ENCODE measurements at places on chromosomes 5 and 9.

DNA sequence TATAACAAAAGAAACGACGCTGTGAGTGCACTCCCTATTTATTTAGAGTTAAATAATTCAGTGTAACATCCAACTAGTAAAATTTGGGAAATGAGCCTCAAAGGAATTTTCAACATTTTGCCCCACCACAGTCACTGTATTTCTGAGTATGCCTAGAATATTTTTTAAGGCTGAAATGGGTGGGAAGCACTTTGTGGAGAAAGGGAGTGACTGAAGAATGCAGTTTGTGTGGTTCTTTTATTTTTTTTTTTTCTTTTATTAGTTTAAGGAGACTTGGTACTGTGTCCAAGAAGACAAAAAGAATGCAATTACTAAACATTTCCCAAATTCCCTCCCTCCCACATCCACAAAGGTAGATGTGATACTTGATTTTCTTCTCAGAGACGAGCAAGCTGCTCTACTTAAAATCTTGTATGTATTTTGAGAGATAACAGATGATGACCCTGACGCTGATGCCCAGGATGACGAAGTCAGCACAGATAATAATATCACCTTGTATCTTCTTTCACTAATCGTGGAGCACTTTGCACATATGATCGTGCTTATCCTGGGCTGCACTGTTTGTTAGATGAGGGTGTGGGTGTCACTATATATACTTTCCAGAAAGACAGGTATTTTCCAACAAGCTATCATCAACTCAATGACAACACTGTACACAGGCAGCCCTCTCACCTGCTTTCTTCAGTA, 586.3 kb downstream of the RAB3C start:
- no peak for DNase-seq

DNA sequence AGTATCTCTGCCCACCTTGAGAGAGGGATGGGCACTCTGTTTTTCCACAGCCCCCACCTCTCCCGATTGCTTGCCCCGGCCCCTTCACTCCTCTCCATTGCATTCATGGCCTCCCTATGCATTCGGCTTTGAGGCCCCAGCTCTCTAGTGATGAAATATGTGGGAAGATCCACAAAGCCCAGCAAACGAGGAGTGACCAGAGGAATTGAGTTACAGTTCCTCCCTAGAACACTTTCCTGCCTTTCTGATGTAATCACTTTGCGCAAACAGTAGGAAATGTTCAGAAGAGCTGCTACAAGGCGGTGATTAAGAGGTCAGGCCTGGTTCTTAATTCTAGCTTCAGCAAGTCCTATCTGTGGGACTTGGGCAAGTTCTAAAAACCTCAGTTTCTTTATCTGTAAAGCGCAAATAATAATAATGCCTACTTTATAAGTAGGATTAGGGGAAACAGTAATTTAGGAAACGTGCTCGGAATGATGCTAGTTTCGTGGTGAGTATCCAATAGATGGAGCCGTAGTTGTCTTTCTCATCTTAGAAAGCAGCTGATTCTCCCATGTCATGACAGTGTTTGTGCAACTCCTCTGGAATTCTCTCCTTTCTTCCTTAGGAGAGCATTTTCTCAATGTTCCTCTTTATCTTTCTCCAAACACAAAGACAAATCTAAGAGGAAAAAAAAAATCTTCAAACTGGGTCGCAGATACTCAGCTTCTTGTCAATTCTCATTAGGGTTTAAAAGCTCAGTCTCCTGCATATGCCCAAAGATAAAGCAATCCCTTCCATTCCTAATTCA, 99.5 kb upstream of the MSX2 start:
- DNase-seq = no peak

- no peak for DNase-seq
Observed at GRCh38 chr5:16754601-16755000, 137.8 kb upstream of the RETREG1 start.

GRCh38 chr5:109705596-109705995, 15.9 kb downstream of the MAN2A1 start:
- no peak for DNase-seq

GRCh38 chr5:24365406-24365805, 279.4 kb downstream of the CDH10 start:
- no peak for DNase-seq

GRCh38 chr5:103546858-103547257, 15.7 kb downstream of the NUDT12 start:
- no peak for DNase-seq

- no peak for DNase-seq
Observed at GRCh38 chr9:73135394-73135793, 16.3 kb upstream of the ANXA1 start.

- DNase-seq = no peak
Observed at GRCh38 chr9:112059145-112059965, 115.7 kb downstream of the SUSD1 start.

DNA sequence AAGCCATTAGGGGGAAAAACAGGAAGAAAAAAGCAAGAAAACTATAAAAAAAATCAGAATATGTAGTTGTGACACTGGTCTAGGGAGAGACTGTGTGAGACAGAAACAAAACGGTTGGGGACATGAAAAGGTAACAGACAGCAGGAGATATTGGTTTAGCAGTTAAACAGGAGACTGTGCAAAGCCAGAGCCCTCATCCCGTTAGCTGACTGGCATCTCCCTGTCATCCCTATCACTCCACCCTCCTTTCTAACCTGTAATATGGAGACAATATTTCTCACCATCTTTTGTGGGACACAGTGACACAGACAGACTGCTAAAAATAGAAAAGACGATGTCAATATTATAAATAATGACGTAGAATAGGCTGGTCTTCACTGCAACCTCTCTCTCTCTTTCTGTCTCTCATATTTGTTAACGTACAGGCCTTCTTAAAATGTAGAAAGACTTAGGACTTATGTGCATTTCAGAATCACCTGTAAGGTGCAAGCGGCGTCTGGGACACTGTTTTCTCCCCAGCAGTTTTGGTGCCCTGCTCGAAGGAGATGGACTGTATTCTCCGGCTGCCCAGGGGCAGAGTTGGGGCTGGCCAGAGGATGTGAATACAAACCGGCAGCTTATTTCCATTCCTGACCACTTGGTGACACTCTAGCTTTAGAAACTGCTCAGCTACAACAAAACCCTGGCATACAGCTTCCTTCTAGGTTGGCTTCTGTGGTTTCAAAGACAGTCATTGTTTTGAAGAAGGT, 190.6 kb downstream of the MAT2B start:
- DNase-seq = no peak

DNA sequence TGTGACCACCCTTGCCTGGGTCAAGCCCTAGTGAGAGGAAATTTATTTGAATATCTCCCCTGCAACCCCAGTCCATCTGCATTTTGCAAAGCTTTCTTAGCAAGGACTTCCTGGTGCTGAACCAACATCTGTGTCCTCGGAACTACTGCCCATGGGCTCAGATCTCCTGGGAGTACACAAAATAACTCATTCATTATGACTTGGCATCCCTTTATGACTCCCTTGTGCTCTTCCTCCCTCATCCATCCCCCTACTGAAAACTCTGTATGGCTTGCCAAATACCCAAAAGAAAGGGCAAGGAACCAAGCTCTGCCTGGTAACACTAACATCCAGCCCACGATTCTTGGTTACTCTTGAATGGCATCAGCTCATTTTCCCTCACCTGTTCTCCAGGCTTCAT, 368.5 kb downstream of the NTRK2 start:
- no peak for DNase-seq

GRCh38 chr5:73280386-73280785, 107.4 kb downstream of the TMEM174 start:
- DNase-seq = no peak

- DNase-seq = no peak
Observed at GRCh38 chr9:121895818-121896544, 197.1 kb downstream of the TTLL11 start.

- DNase-seq = no peak
Observed at GRCh38 chr5:94674490-94675382, 56.3 kb downstream of the SLF1 start.

DNA sequence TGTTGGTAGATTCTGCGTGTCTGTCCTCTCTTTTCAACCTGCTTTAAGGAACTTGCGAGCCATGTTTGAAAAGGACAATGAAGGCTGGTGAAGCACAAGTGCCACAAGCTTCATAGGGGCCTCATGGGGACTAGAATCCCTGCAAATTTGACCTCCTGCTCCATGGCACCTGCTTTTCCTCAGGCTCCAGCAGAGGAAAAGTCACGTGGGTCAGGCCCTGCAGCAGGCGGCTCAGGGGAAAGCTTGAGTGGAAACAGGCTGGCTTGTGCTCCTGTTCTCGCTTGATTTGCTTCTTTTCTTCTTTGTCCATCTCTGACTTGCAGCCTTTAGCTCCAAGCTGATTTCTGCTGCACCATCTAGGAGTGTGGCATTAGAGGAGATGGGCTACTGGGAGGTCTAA, 187.6 kb upstream of the MAST4 start:
- no peak for DNase-seq

All from activated CD4-positive, alpha-beta memory T cell treated with anti-CD3 and anti-CD28 coated beads for 36 hours (primary cell).